ENCODE measurements at places on chromosomes 16 and 17.

GRCh38 chr16:72107371-72107770, 13.7 kb downstream of the DHX38 start:
- no peak for DNase-seq

- no peak for DNase-seq
Observed at GRCh38 chr17:9668517-9668916, 23.2 kb downstream of the USP43 start.

DNA sequence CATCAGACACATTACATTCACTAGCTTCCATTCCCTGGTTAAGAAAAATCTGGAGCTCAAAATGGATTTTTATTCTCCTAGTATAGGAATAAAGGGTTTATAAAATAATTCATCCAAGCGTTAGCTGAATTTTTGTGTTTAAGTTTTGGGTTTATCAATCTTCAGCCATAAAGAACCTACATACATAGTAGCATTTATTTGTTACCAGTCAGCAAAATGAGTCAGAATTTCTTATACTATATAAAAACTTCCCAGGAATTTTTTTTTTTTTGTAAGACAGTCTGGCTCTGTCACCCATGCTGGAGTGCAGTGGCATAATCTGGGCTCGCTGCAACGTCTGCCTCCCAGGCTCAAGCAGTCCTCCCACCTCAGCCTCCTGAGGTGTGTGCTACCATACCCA, 40.2 kb upstream of the SLC12A3 start:
- no peak for DNase-seq

DNA sequence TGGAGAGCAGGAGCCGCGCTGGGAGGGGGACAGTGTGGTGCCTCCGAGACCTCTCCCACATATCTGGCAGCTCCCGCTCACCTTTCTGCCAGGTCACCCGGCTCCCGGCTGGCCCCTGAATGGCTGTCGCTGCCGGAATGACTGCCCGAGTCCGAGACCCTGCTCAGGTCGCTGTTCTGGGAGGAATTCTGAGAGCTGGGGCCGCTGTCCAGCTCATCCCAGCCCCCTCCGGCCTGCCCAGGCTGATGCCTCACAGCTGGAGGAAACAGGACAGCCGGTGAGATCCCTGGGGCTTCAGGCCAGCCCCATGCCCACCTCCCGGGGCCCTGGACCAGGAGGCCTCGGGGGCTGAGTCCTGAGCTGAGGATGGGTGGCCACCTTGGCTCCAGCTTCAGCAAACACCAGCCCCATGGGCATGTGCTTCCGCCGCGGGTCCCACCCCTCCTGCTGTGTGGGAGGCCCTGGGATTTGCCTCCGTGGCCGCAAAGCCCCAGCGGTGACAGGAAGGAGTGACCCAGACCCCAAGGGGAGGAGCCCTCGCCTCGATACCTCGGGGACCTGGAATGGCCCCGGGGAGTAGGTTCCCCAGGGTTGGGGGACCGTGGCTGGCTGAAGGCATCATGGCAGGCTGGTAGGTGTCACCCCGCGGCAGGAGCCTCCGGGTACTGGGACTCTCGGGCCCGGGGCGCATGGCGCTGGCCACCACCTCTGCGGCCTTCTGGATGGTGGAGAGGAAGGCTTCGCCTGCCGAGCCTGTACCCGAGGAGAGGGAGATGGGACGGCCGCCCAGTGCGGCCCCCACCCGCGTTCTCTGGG, 6.9 kb downstream of the TEPSIN start:
- DNase-seq = no peak

DNA sequence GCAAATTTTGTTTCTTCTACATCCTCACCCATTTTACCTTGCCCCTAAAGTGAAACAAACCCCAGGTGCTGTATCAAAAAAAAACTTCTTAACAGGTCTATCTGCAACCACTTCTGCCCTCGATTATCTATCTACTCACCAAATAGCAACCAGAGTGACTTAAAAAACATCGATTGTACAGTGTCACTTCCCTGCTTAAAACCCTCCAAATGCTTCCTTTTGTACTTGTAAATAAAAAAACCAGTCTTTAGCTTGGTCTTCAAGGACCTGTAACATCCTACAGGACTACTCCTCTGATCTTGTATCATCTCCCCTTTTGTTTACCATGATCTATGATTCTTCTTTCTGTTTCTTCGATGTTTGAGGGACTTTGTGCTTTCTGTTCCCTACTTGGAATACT, 82.7 kb upstream of the CORO6 start:
- DNase-seq = no peak

- no peak for DNase-seq
Observed at GRCh38 chr17:59223813-59224212, 3.5 kb downstream of the GDPD1 start.

DNA sequence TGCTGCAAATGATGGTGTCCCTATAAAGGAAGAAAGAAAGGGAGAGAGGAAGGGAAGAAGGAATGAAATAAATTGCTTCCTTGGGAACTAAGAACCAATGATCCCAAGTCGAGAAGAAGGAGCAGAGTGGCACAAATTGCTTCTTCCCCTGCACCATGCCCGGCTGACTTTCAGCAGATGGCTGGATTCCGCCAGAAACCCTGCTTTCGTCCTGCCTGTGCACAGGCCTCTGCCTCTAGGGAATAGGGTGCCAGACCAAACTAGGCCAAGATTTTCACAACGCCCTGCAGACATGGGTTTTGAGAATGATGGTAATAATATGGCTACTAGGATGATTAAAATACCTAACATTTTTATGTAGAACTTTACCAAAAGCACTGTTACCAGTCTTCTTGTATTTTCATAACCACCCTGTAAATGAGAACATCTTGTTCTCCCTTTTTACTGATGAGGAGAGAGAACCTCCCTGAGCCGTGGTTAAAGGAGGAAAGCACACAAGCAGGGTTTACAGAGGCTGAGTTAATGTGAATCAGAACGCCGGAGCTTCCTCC, 122.1 kb upstream of the HSBP1 start:
- no peak for DNase-seq

GRCh38 chr17:65712383-65713267, 151.2 kb upstream of the AXIN2 start:
- no peak for DNase-seq

Measured in naive B cell (primary cell).